ENCODE measurements at places on chromosomes 7 and 10.

DNA sequence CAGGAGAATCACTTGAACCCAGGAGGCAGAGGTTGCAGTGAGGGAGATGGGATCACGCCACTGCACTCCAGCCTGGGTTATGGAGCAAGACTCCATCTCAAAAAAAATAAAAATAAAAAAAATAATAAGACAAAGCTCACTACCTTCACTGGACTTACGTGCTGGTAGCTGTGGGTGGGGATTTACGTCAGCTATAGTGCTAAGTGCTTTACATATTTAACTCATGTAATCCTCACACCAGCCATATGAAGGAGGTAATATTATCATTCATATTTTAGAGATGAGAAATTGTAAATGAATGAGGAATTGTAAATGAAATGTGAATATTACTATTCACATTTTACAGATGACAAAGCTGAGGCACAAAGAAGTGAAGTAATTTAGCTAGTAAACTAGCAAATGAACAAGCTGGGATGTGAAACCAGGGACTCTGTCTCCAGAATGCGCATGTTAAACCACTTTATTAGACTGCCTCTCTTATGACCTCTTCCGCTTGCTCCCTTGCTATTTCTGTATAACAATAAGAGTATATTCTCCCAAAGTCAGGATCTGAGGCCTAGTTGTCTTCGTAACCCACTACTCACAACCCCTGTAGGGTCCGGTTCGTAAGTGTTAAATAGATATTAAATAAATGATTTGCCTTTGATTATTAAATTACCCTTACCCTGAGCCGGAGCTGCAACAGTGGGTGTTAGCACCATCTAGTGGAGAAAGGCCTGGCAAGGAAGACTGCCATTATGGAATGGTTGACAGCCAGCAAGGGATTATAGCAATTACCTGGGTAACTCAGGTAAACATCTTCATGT lies 70.2 kb downstream of the HTR7 start:
- no peak for DNase-seq

GRCh38 chr10:120825878-120826769 lies 25.0 kb upstream of the WDR11 start:
- DNase-seq = no peak

- no peak for DNase-seq
These were observed 54.4 kb downstream of the KLHDC10 start for GRCh38 chr7:130124711-130125110.

DNA sequence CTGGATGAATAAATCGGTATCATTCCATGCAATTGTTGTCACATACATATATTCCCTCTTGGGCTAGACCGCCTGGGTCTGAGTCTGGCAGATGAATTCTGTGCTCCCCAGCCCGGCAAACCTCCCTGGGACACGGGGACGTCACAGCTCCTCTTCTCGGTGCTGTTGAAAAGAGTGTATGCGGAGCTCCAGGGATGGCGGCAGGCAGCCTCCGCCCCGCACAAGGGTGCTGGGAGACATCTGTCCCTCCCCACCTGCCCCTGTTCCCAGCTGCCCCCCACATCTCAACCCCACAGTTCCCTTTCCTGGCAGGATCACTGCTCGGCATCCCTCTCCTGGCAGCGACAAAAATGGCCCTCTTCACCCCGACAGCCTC lies 32.1 kb downstream of the PRKAG2 start:
- DNase-seq = no peak

DNA sequence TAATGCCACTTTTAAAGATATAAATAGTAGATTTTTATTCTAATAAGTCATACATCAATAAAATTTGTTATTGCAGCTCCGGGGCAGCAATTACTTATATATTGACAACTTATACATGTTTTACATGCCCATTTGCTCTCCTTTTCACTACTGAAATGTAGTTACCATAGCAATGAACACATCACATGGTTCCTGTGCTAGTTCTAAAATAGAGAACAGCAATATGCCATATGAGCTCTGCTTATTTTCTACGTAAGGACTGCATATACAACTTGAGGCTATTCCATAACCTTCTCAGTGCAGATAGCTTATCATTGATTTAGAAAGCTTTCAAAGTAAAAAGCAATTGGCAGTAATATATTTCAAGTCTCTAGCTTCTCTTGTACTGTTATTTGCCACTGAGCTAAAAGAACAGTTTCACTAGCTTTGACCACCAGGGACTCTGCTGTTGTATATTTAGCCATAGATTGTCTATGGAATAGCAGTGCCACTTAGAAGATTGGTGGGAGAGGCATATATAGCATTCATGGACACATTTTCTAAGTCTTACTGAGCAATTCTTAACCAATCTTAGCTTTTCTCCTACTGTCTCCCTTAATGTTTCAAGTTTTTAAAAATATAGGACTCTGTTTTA lies 270.2 kb upstream of the KAT6B start:
- no peak for DNase-seq

GRCh38 chr7:116757283-116757682 lies 85.3 kb downstream of the MET start:
- no peak for DNase-seq

GRCh38 chr10:80579181-80579763 lies 41.6 kb downstream of the SH2D4B start:
- DNase-seq = no peak

GRCh38 chr10:34475274-34475646 lies 339.8 kb downstream of the PARD3 start:
- DNase-seq = no peak

- no peak for DNase-seq
These were observed 247.0 kb downstream of the PRKG1 start for GRCh38 chr10:51321300-51321699.

DNA sequence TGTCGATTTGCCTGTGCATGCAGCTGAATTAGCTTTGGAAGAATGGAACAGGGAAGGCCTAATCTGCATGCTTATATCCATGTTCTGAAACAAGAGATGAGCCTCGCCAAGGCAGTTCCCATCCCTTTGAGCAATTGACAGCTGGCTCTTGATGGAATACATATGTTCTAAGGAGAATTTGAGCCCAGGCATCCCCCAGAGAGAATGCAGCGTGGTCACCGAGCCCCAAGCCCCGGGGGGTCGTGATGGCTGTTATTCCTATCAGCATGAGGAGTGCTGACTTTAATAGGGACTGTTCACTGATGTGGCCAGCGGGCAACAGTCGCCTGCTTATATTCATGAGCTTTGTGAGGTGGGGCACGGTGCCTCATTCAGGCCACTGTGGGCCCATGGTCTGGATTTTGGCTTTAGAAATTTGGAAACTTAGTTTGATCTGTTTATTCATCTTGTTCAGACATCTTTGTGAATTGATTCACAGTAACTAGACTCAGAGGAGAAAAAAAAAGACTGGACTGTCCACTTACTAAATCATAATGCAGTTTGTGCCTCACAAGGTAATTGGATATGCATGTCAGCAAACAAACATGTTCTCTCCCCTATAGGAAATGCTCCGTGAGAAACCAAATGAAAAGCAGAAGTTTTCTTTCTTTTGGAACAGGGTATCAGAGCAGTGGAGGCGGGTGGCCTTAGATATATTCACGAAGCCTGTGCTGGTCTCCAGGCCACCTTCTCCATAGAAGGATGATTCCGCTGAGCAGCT lies 204.9 kb downstream of the CCDC3 start:
- no peak for DNase-seq

GRCh38 chr7:99955247-99955646 lies 20.6 kb downstream of the AZGP1 start:
- DNase-seq = no peak

DNA sequence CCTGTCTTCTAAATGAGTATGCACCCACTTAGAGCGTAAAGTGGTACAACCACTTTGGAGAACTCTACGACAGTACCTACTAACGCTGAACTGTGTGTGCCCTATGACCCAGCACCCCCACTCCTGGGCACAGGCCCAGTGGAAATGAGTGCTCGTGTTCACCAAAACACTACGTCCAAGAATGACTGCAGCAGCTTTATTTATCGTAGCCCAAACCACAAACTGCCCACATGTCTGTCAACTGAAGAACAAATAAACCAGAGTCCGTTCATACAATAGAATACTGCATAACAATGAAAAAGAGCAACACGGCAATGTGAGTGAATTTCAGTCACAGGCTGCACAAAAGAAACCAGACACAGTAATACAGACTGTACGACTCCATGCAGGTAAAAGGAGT lies 35.4 kb downstream of the TLL2 start:
- no peak for DNase-seq

- DNase-seq = no peak
These were observed 284.1 kb downstream of the KIF20B start for GRCh38 chr10:89985446-89985845.

DNA sequence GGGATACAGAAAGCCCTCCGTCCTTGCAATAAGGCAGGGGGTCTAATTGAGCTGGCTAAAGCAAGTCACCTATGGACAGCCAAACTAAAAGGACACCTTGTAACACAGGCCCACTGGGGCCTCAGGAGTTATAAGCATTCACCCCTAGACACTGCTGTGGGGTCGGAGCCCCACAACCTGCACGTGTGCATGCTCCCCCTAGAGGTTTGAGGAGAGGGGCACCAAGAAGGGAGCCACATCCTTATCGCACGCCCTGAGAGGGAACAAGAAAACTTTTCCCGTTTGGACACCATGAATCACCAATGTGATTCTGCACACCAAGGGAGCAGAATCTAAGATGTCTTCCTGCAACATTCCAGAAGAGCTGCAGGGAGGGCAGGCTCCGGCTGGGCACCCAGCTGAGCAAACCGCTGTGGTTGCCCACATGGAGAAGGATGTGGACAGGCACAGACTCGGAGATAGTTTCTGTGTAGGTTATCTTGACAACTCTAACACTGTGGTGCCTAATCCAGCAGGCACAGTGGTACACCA lies 17.7 kb upstream of the TARP start:
- no peak for DNase-seq

DNA sequence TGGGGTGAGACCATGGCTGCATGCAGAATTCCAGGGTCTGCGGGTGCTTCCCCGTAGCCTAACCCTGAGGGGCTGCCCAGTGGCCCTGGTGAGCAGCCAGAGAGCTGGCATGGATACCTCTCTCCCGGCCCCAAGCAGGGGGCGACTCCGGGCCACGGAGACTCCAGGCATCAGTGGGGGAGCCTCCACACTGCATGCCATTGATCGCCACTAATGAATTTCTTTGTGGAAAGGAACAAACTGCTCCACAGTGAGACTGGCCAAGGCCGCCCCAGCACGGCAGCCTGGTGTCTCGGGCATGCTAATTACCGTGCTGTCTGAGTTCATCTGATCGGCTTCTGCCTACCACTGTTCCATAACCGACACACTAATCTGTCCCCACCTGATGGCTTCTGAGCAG lies 184.4 kb downstream of the GRID1 start:
- no peak for DNase-seq

DNA sequence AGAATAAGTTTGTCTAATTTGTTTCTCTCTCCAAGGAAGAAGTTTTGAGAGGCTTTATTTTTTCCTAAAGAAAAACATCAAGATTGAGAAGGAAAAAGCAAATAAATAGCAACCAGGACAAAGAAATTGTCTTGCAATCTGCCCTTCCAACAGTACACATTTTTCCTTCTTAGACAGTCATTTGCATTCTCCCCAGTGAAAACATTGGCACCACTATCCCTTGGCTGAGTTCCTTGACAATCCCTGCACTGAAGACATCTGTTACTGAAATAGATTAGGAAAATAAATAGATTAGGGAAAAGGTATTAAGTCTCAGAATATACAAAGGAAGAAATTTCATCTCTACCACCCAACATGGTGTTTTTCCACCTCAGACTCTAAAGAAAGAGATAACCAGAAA lies 12.2 kb upstream of the TMEM243 start:
- no peak for DNase-seq

GRCh38 chr7:108660465-108660864 lies 90.8 kb downstream of the DNAJB9 start:
- no peak for DNase-seq

- DNase-seq = no peak
These were observed 1.7 kb downstream of the SORBS1 start for GRCh38 chr10:95559471-95559870.

DNA sequence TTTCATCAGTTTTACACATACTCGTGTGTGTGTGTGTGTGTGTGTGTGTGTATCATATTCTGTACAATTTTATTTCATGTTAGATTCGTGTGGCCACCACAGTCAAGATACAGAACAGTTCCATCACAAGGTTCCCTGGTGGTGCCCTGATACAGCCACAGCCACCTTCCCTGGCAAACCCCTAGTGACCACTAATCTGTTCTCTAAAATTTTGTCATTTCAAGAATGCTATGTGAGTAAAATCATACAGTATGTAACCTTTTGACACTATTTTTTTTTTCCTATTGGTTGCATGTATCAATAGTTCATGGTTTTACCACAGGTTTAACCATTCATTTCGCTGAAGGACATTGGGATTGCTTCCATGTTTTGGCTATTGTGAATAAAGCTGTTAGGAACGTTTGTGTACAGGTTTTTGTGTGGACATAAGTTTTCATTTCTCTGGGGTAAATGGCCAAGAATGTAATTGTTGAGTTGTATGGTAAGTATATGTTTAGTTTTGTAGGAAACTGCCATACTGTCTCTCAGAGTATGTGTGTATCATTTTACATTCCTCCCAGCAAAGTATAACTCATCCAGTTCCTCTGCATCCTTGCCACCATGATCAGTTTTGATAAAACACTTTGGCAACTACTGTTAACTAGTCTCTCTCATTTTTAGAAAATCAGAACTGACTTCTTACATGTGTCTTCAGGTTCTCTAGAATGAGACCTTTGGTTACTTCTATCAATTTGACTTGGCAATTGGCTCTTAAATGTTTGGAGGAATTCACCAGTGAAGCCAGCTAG lies 20.6 kb downstream of the KLHDC10 start:
- no peak for DNase-seq

DNA sequence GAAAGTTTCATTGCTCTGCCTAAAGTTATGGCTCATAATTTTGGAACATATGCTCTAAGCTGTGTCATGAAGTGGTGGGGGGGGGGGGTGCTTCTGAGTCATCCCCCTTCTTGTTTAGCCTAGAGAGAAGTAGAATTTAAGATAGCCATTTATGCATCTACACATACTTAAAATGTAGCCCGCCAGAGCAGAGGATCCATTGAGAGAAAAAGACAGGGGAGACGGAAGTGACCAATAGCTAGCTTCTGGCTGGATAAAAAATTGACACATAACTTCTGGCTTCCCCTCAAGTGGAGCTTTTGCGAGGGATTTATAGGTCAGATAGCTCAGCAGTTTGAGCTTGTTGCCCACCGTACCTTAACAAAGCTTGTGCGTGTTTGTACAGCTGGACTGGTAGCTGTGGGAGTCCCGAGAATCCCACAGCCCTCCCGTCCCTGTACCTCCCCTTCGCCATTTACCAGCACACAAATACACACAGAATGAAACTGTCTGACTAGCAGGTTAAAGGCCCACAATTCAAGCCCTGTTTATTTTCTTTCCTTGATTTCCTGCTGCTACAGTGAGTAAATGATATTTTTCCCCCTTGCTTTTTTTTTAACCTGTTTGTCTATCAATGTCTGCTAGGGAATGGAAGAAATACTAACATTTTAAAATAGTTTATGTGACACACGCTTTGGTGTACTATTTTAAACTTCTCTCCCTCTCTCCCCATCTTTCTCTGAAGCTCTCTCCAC lies 232.6 kb upstream of the FERD3L start:
- DNase-seq = no peak
